HEK293T (cell line): ENCODE measurements at places on chromosomes 1 and 21.

- no peak for DNase-seq
Measured at GRCh38 chr1:116396769-116397168, 23.7 kb downstream of the ATP1A1 start.

- DNase-seq = no peak
Measured at GRCh38 chr1:171983584-171983983, 142.3 kb downstream of the DNM3 start.

DNA sequence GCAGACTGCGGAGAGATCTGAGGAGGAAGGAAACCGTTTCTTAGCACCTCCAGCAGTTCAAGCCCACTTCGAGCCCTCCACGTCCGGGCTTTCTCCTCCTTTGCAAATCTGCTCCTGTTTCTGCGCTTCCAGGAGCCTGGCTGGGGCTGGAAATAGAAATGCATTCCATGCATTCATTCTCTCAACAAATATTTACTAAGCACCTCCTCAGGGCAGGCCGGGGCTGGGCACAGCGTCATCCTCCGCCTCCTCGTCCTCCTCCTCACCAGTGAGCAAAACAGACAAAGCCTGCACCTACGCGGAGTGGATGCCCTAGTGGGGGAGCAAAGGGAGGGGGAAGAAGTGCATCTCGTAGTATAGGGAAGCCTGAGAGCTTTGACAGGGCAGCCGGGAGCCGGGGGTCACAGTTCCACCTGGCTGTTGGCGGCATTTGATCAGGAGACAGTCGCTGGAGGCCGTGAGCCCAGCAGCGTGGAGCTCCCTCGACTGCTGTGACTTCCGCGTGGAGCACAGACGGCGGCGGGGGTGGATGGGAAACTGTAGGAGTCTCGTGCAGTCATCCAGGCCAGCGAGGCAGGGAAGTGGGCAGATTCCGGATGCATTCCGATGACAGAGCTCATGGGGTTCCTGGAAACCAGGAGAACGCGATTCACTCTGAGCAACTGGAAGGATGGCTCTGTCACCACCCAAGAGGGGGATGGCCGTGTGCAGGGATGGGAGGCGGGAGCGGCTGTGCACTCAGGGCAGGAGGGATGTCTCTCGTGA lies 93.5 kb downstream of the SIK1 start:
- no peak for DNase-seq

GRCh38 chr1:66532798-66533783 lies 862 bp upstream of the SGIP1 start:
- no peak for DNase-seq

DNA sequence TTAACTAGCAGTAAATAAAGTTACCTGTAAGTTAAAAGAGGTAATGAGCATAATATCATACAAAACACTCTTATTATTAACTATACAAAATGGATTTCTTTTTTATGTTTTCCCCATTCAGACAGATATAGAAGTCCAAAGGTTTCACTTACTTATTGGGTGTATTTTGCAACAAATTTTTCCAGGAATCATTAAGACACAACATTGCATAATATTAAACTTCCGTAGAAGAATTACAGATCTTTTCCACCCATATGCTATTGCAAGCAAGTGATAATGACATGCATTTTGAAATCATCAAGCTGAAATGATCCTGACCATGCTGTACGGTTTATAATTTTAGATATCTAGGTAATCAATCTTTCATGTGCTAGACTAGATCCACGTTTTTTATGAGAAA lies 957.0 kb downstream of the NCAM2 start:
- no peak for DNase-seq

DNA sequence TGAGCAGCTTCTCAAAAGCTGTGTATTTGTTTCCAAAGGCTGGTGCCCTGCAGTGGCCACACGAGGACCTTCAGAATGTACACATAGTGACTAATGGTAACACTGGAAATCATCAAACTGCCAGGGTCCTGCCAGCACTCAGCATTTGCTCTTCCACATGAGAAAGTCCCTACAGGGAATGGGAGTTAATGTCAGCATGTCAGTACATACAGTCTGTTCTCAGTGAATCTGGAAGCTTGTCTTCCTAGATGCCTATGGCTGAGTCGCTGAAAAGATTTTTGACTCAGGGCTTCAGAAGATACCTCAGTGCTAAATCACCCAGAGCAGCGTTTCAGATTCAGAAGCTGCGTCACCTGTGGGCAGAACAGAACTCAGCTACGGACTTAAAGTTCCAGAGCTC lies 108.2 kb downstream of the CDC7 start:
- no peak for DNase-seq

DNA sequence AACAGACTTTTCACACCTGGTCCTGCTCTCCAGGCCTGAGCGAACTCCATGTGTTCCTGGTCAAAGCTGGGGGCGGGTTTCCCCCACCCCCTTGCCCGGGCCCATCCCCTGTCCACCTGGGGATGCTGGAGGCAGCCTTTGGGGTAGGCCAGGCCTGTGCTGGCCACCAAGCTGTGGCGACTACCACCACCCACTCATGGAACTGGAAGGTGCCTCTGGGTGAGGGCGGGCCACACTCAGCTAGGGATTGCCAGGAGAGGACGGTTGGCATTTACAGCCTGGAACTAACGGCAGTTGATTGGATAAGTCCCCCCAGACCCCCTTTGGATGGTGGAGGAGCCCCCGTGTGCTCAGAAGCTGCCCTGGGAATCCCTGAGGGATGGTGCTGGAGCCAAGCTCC lies 7.9 kb downstream of the S100B start:
- DNase-seq = no peak

DNA sequence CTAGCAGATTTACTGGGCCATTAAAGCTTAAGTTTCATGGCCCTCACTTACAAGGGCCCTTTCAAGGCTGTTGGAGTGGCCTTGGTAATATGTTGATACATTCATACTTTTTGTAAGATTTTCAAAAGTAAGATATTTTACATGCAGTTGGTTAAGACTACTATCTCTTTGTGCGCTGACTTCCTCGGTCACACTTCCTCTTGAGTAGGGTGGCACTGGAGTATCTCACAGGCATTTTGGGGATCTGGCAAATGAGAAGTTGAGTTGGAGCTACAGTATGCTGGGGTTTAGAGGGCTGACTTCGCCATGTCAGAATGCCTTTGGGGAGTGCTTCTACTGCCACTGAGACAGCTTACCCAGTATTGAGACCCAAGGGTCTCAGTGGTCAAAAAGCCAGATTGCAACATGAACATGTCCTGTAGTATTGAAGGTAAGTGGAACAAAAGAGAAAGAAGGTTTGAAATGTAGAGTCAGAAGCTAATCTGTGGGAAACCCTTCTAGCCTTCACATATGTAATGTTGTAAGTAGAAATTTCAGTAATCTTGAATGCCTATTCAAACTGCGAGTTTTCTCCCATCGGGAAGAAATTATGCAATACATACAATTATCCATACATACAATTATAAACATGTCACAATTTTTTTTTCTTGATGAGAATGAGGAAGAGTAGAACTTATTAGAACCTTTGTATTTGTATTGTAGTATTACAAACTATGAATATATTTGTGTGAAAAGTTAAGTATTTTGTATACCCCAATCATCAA lies 32.3 kb upstream of the RALGPS2 start:
- no peak for DNase-seq
